ENCODE measurements at places on chromosomes 1 and 21.
A peak's percentile ranks its signal among the peaks of the same experiment; 100 is the strongest.

DNA sequence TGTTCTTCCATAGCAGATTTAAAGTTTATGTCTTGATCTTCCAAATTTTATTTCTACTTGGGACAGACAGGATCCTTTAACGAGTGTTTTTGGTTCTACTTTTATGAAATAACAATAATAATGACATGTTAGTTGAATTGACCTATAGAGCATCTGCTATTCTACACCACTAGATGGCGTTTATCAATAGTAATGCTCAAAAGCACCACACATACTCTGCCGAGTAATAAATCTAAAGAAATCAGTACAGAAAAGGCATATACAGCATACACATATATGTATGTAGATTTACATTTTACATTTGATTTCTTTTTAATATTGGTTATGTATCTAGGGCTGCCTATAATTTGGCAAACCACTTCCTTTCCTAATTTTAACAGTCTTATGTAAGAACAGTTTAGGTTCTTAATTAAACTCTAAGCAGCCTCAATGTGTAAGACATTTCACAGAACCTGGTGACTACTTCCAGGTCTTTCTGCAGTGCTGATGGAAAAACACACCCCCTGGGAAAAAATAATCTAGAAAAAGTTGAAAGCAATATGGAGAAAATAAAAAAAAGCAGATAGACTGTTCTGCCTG lies 5.9 kb upstream of the SIPA1L2 start:
- DNase-seq = no peak
- no peak overlapping the region for H3K4me3 ChIP-seq
- H3K36me3 ChIP-seq = no peaks in the 10 kb centered on the region
- H3K4me1 ChIP-seq = peaks cover 9% of the 10 kb centered on the region
- no peak overlapping the region for H3K27ac ChIP-seq
- no peaks in the 10 kb centered on the region for H3K27me3 ChIP-seq

DNA sequence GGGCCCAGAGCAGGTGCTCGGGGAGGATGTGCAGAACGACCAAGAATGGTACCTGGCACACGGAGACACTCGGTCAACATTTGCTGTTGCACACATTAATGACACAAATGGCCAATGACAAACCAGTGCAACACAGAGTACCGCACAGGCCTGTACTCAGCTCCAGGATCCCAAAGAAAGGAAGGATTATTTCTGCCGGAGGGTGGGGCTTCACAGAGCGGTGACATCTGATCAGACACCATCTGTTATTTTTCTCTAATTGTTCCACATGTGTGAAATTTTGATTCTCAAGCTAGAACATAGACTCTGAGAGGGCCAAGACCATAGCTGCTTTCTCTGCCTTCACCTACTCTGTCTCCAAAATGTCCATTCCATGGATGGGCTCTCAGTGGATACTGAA lies 100.4 kb downstream of the MRPL37 start:
- DNase-seq = no peak
- H3K4me3 ChIP-seq = no peak overlapping the region
- H3K27ac ChIP-seq = no peak overlapping the region

- H3K36me3 ChIP-seq = no peaks in the 10 kb centered on the region
- H3K4me1 ChIP-seq = no peaks in the 10 kb centered on the region
- H3K27me3 ChIP-seq = no peaks in the 10 kb centered on the region
These were observed 117.6 kb upstream of the ZNF678 start for GRCh38 chr1:227445746-227446145.

- DNase-seq = no peak
- peaks cover 7% of the 10 kb centered on the region for H3K4me1 ChIP-seq
These were observed 3.5 kb downstream of the DNMT3L start for GRCh38 chr21:44258056-44258725.

DNA sequence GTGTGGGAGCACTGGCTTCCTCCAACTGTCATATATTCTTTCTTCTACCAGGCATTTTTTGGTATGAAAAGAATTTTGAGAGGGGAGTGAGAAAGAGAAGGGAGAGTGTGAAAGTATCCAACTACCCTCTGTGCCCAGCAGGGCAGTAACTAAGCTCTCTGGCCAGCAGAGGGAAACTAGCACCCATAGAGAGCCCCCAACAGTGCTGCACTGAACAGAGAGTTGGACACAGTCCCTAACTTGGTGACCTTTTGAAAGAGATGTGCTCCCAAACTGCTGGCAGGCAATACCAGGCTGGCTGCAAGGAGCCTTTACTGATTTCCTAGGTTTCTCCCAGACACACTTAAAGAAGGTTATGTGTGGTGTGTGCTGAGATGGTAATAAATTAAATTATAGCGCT lies 118.8 kb upstream of the PBX1 start:
- H3K36me3 ChIP-seq = no peaks in the 10 kb centered on the region
- no peak overlapping the region for H3K4me3 ChIP-seq
- no peak for DNase-seq
- no peaks in the 10 kb centered on the region for H3K4me1 ChIP-seq

DNA sequence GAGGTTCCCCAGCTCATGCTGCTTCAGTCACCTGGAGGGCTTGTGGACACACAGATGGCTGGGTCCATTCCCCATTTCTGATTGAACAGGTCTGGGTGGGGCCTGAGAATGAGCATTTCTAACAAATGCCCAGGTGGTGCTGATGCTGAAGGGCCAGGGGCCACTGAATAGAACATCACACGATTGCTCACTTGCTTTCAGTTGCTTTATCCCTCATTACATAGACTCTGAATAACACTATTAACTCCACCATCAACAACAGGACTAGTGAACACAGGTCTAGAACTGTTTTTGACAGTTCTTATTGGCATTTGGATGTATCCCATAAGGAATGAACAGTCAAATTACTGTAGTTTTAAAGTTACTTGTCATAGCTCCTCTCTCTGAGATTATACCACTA lies 12.1 kb downstream of the TRAPPC10 start:
- peaks cover 47% of the 10 kb centered on the region for H3K4me1 ChIP-seq
- no peaks in the 10 kb centered on the region for H3K27me3 ChIP-seq
- no peak overlapping the region for H3K4me3 ChIP-seq

- H3K36me3 ChIP-seq = no peaks in the 10 kb centered on the region
- H3K27ac ChIP-seq = no peak overlapping the region
- no peak overlapping the region for H3K4me3 ChIP-seq
These were observed 630.0 kb downstream of the LMO4 start for GRCh38 chr1:87958716-87959115.

DNA sequence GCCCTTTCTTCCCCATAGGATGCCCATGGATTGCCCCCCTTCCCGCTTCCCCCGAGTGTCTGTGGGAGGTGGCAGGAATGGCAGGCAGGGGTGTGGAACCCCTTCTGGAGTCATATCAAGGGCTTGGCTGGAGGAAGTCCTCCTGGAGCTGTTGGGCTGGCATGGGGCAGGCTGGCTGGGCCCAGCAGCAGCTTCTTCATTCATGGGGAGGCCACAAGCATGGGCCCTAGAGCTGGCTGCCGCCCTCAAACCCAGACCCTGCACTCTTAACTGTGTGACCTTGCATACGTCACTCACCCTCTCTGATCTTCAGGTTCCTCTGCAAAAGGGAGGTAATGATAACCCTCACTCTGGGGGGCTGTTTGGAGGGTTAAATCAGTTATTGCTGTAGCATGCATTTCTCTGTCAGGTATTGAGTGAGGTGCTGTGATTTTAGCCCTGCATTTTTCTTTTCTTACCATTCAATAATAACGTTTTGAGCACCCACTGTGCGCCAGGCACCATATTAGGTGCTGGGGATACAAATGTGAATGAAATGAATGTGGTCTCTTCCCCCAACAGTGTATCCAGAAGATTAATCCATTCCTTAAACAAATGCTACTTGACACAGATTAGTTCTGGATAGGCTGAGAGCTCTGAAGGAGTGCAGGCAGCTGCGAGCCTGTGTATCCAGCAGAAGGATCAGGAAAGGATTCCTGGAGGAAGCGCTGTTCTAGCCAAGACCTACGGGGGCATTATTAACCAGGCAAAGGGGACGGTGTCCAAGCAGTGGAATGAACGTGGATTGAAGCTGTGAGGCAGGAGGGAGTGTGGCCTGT lies 9.3 kb downstream of the PCSK9 start:
- DNase-seq = no peak
- H3K36me3 ChIP-seq = no peaks in the 10 kb centered on the region

- no peak overlapping the region for H3K27ac ChIP-seq
- no peaks in the 10 kb centered on the region for H3K27me3 ChIP-seq
- no peak for DNase-seq
These were observed 32.4 kb downstream of the PSMG1 start for GRCh38 chr21:39150877-39151276.

- peaks cover 40% of the 10 kb centered on the region for H3K4me1 ChIP-seq
- H3K36me3 ChIP-seq = no peaks in the 10 kb centered on the region
- peak overlapping the region; percentile 70 for H3K27ac ChIP-seq
- peak; percentile 71 for DNase-seq
These were observed 162.3 kb downstream of the PSMG1 start for GRCh38 chr21:39020751-39021477.

- DNase-seq = no peak
- no peak overlapping the region for H3K4me3 ChIP-seq
- no peaks in the 10 kb centered on the region for H3K27me3 ChIP-seq
- no peaks in the 10 kb centered on the region for H3K4me1 ChIP-seq
These were observed 7.3 kb downstream of the GLMN start for GRCh38 chr1:92291372-92291999.

DNA sequence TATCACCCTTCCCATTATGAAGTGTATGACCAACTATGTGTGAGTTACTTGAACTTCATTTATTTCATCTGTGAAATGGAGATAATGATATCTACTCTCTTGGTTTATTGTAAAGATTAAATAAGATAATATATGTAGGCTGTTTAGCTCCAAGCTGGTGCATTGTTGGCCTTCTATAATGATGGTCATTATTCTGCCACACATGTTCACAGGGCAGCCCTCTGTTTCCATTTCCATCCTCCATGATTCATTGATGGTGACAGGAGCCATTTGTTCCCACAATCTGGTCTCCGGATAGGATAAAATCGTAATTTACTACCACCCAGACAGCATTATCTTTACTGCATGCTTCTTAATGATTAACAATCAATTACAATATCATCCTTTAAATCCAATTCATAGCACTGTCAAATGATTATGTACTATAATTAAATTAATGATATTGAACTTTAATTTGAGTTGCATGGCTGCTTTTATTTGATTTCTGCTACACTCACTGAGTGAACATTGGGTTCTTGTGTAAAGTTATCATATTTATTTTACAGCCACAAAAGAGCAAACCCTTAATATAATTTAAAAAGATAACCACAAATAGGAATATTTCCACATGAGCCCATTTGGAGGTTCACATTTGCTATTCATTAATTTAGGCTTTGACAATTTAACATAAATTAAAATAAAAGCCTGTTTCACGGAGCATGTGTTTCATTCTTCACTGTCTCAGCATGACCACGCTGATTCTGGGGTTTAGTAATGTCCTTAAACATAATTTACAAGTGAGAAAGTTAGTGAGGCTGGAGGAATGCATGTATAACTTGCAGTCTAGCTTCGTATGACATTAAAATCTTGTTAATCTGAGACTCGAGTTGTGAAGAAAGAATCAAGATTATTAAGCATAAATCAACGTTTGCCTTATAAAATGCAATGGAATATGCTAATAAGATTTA lies 596.4 kb upstream of the ZRANB2 start:
- H3K4me3 ChIP-seq = no peak overlapping the region
- no peak for DNase-seq
- no peaks in the 10 kb centered on the region for H3K36me3 ChIP-seq
- H3K27ac ChIP-seq = no peak overlapping the region

DNA sequence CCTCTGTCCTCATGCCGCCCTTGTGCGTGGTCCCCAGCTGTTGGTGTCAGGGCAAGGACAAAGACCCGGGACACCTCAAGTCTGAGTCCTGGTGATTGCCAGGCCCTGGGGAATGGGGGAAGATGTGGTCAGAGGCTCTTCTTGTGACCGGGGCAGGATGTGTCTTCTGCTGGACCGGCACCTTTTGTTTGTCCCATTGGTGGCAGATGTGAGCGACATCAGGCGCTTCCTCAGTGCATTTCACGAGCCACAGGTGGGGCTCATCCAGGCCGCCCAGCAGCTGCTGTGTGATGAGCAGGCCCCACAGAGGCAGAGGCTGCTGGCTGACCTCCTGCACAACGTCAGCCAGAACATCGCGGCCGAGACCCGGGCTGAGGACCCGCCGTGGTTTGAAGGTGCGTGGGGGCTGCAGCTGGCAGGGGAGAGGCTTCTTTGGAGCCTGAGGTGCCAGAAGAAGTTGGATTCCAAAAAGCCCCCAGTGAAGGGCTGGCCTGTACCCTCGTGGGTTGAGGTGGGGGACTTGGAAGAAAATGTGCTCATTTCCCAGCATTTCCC lies 8.4 kb downstream of the DFFB start:
- no peaks in the 10 kb centered on the region for H3K27me3 ChIP-seq
- peaks cover 28% of the 10 kb centered on the region for H3K36me3 ChIP-seq
- DNase-seq = no peak
- H3K4me1 ChIP-seq = no peaks in the 10 kb centered on the region

DNA sequence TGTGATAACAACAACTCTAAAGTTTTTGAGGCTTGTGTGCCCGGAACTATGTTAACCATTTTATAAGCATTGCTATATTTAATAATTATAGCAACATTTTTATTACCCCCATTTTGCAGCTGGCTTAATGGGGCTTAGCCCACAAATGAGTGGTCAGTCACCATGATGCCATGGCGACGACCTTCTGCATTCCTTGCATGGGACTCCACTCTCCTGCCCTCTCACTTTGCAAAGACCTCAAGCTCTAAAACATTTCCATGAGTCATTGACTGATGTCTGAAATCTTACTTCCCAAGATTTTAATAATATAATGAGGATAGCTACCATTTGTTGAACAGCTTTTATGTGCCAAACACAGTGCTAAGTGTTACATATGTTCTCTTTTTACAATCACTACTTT lies 15.4 kb downstream of the NGF start:
- H3K4me3 ChIP-seq = no peak overlapping the region
- no peaks in the 10 kb centered on the region for H3K27me3 ChIP-seq
- H3K4me1 ChIP-seq = no peaks in the 10 kb centered on the region
- DNase-seq = no peak

DNA sequence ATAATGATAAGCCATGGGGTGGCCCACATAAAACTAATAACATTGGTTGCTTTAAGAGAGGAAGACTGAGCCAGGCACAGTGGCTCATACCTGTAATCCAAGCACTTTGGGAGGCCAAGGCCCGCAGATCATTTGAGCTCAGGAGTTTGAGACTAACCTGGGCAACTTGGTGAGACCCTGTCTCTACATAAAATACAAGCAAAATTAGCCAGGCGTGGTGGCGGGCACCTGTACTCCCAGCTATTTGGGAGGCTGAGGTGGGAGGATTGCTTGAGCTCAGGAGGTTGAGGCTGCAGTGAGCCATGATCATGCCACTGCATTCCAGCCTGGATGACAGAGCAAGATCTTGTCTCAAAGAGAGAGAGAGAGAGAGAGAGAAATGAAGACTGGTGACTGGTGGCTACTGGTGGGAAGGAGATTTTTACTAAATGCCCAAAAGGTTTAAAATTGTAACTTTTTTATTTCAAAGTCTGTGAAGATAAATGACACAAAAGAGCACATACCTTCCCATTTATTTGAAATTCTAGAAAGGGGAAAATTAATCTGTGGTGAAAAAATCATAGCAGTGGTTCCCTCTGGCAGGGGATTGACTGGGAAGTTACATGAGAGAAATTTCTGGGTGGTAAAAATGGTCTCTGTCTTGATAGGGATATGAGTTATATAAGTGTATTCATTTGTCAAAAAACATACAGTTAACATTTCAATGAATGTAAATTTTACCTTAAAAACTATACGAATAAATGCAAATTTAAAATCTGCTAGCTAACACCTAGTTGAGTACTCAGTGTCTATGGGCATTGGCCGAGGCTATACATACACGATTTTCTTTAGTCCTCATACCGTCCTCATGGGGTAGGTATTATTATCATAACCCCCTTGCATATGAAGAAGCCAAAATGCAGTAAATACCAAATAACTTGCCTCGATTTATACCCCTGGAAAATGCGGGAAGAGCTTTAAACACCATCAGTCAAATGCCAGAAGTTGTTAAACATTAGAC lies 2.2 kb upstream of the NBPF1 start:
- H3K4me1 ChIP-seq = peaks cover 16% of the 10 kb centered on the region
- H3K27me3 ChIP-seq = no peaks in the 10 kb centered on the region
- no peak overlapping the region for H3K4me3 ChIP-seq
- H3K36me3 ChIP-seq = peaks cover 19% of the 10 kb centered on the region

Measured in upper lobe of right lung (tissue), 1 donor.